ENCODE measurements at places on chromosomes 13 and 19.

DNA sequence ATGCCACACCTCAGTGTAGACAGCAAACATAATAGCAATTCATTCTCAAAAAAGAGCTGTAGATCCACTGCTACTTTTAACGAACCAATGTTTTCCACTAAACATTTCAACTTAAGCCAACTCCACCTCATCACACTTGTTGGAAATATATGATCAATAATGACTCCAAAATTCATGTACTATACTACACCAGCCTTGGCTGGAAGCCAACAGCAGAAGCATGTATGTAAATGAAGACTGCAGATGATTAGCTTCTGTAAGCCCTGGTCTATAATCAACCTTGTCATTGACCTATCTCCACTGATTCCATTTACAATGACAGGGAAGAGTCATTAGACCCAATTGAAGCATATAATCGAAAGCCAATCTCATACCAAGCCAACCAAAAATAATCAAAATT, 71.7 kb downstream of the STK24 start:
- DNase-seq, result no peak

- no peak for DNase-seq
Observed at GRCh38 chr13:85935868-85936467, 136.7 kb upstream of the SLITRK6 start.

DNA sequence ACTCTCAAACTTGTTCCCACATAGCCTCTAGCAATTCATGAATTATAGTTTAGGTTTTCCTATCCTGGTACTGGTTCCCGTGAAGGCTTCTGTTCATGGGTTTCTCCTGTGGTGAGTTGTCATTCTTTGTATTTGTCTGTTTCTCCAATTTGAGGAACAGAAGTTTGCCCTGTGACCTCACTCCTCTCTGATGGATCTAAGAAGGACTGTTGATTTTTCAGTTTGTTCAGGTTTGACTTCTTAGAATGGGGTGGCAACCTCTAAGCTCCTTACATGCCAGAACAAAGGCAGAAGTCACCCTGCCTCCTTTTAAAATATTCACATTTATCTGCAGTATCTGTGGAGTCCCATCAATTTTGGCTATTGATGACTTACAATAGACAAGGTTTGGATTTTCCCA, 354.0 kb downstream of the SPRY2 start:
- no peak for DNase-seq

DNA sequence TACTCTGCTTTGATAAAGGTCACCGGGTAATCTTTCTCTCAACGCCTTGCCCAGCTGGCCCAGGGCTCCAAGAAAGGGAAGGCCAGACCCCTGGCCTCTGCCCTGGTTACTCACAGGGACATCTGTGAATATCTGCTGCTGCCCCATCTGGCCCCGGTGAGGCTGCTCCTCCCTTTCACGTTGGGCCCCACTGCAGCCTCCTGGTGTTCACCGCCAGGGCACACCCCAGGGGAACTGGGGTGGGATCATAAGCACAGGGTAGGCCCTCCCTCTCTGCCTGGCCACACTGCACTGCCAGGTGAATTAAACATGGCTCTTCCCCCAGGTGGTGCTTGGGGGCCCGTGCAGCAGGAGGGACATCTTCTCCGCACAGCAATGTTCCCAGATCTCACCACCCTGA, 12.7 kb downstream of the LAIR1 start:
- no peak for DNase-seq

DNA sequence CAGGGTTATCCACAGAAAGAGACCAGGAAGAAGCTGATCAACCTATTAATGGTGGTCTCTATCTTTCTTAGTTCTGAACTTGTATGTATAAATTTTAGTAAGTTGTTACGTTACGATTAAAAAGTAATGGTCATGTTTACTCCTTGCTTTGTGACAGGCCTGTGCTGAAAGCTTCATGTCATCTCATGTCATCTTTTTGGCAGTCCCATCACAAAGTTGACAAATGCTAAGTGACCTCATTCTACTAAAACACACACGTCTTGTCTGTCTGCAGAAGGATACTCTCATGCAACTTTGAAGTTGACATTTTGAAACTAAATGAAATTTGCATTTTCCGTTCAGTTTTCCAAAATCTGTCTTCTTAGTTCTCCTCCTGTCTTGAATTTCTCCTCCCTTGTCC, 345.9 kb downstream of the DNAJC15 start:
- DNase-seq, result no peak

DNA sequence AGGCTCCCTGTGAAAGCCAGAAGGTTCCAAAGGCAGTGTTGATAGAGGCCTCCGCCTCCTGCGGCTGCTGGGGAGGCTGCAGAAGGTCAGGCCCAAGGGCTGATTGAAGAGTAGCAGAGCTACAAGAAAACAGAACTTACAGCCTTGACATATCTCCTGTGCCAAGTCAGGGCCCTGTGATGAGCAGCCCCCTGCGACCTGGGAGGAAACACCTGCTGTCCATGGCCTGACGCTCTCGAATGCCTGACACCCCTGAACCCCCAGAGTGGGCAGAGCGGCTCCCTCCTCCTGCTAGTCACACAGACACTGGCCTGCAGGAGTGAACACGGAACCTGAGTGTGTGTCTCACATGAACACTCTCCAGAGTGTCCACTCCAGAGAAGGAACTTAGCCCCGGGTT, 38.2 kb upstream of the TUBGCP3 start:
- DNase-seq, result no peak

Measured in NCI-H226 (cell line).